ENCODE measurements at places on chromosomes 11 and 22.

GRCh38 chr22:42344361-42344905 is 74.0 kb upstream of the TCF20 start:
- no peak for DNase-seq

DNA sequence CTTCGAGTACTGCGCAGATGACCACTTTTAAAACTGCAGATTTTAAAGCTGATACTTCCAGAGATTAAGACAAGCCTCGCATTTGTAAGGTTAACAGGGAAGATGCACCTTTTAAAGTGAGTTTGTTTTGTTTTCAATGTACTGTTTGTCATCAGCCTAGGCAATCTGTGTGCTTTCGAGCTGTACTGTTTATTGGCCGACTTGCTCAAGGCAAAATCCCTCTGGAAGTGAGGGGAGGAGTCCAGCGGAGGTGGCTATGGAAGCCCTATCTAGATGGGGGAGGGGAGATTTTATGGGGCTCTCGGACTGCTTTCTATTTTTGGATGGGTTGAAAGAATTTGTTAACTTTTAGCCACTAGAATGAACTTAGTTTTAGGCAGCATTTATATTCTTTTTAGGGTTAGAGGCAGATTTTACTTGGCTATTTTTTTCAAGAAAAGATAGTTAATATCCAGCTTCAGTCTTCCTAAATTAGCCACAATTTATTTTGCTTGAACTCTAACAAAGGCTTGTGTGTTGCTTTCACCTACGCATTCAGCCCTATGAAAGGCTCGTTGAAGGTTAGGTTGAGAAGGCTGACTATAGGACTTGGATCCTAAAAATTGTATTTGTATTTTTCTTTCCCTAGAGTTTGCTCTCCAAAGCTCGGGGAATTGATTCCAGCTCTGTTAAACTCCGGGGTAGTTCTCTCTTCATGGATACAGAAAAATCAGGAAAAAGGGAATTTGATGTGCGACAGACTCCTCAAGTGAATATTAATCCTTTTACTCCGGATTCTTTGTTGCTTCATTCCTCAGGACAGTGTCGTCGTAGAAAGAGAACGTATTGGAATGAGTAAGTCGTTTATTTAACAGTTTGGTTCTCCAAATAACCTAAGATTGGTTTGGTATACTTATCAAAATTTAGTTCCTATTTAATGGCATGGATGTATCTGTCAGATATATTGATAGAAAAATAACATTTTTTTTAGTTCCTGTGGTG is 2.1 kb downstream of the WEE1 start:
- DNase-seq, result no peak

GRCh38 chr11:74550991-74551753 is 41.2 kb upstream of the POLD3 start:
- DNase-seq, result no peak

GRCh38 chr11:125306476-125306875 is 141.9 kb downstream of the PKNOX2 start:
- DNase-seq, result no peak

- DNase-seq, result peak; percentile 11
Measured at GRCh38 chr22:38413085-38414008, 41.7 kb downstream of the KCNJ4 start.

DNA sequence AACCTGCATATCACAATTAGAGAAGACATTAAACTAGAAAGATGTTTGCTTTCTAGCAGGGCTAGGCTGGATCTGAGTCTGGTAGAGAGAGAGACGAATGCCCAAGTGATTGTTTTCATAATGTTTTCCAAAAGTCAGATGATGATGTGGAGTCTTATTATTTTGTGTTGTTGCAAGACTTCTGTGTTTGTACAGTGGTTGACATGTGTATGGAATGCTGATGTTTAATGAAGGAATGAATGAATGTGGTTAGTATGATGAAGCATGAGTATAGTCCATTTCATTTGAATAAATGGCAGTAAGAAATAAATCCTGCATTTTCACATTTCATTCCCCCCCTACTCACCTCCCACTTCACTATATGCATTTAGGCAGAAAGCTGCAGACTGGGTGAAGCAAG is 69.6 kb downstream of the PPP2R1B start:
- DNase-seq, result no peak

DNA sequence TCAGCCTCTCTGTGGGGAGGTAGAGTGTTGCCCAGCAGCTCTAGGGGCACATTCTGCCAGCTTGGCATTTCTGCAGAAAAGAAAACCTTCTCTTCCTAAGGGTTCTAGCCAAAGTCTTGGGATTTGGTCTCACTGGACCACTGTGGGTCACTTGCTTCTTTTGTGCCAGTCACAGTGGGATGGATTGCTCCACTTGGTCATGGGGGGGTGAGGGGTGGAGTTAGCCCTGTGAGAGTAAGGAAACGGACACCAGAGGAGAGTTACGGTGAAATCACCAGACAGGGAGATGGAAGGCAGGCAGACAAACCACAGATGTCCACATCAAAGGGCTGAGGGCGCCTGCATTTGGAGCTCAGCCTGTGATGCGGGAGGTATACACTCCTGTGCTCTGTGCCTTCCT is 10.8 kb downstream of the SGSM1 start:
- no peak for DNase-seq

- DNase-seq, result no peak
Measured at GRCh38 chr11:23540101-23540561, 679.9 kb upstream of the CCDC179 start.

GRCh38 chr22:27895600-27895999 is 23.5 kb downstream of the PITPNB start:
- no peak for DNase-seq

GRCh38 chr11:121487191-121487590 is 34.4 kb upstream of the SORL1-AS1 start:
- DNase-seq, result no peak

- no peak for DNase-seq
Measured at GRCh38 chr22:22759371-22759770, 115.0 kb downstream of the GGTLC2 start.

DNA sequence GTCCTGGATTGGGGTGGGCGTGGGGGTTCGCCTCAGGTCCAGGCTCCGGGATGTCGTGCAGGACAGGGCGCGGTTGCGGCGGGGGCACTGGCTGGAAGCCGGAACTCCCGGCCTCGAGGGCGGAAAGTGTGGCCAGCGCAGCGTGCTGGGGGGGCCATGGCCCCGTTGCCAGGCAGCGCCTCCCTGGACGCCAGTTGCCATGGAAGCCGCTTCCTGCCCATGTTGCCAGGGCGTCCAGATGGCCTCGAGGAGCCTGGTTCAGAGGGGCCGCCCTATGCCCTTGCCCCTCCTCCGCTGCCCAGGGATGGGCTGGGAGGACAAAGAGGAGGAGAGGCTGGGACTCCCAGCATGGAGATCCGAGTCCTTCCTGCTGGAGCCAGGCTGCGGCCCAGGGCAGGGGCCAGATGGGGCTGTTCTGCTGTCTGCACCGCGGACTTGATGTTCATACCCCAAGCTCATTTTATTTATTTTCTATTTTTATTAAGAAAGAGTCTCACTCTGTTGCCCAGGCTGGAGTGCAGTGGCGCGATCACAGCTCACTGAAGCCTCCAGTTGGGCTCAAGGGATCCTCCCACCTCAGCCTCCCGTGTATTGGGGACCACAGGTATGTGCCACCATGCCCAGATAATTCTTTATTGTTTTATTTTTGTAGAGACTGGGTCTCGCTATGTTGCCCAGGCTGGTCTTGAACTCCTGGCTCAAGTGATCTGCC is 4.6 kb upstream of the CCDC188 start:
- DNase-seq, result no peak

- no peak for DNase-seq
Measured at GRCh38 chr22:24806663-24807001, 621 bp downstream of the SGSM1 start.

DNA sequence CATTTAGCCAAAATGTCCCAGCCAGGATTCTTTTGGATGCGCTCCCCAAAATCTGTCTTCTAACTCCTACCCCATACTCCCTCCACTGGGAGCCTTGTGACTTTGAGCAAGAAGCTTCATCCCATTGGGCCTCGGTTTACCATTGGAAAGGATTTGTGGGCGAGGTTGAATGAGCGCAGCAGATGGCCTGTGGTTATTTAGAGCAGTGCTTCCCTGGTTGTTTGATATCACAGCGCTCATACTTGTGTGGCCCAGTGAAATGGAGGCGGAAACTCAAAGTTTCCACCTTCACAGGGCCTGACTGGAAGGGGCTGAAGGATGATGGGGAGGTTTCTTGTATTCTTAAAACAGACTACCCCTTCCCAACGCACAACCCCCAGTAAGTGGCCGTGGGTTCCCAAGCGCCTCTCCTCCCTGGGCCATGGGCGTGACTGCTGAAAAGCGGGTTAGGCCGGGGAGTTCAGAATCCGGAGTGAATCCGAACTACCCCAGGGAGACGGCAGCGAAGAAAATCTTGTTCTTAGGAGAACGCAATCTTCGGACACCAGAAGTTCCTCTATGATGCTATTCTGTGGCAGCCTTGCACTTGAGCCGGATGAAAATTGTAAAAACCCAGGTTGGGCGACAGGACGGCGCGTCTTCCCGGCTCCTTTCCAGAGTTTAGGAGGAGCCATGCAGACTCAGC is 1.2 kb upstream of the ATF4 start:
- DNase-seq, result no peak

DNA sequence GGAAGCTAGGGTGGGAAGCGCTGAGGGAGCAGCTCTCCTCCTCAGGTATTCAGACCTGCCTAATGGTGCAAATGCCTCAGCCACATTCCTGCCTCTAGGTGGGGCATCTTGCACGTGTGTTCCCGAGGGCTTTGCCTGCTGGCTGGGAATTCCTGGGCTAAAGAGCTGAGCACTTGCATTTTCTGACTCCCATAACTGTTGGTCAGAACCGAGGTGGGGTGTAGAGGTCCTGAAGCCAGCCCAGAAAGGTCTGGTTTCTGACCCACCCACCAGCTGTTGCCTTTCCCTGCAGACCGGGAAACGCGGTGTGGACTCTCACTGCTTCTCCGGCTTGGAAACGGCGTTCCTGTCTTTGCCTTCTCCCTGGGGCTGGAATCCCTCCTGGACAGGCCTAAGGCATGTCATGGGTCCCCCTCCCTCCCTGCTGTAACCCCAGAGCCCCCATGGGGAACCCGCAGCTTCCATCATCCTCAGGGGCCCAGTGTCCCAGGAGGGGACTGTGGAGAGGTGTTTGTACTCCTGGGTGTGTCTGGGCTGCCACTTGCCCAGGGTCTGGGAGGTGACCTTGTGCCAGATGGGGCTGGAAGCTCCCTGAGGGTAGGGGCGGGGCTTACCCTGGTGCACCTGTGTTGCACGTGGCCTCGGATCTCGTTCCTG is 24.0 kb upstream of the SMIM38 start:
- no peak for DNase-seq

DNA sequence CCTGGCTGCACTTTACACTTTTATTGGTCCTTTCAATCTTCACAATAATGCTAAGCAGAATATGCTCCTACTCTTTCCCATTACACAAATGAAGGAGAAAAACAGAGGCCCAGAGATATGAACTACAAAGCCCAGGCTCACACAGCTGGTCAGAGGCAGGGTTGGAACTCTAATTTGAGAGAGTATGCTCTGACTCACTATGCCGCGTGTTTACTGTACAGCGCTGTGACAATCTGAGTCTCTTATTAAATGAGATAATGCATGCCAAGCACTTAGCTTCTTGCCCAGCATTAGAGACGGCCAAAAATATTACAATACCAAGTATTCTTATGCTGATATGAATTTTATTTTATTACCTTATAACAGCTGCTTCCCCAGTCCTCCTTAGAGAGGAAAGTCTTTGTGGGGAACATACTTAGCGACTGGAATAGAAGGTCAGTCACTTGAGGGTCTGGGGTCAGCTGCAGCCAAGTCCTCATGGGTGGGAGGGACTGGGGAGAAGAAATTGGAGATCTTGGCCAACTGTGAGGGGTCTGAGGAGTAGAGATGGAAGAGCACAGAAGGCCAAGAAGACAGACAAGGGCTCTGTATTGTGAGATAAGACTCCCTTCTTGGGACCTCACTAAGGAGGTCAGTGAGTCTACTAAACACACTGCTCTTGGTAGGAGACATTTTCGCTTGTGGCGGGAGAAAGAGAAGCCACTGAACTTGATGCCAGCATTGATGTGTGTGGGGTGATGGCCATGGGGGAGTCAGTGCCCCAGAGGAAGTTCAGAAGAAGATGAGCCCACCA is 150.8 kb upstream of the TIMP3 start:
- no peak for DNase-seq

GRCh38 chr22:39361496-39361895 is 11.7 kb downstream of the SYNGR1 start:
- DNase-seq, result no peak

DNA sequence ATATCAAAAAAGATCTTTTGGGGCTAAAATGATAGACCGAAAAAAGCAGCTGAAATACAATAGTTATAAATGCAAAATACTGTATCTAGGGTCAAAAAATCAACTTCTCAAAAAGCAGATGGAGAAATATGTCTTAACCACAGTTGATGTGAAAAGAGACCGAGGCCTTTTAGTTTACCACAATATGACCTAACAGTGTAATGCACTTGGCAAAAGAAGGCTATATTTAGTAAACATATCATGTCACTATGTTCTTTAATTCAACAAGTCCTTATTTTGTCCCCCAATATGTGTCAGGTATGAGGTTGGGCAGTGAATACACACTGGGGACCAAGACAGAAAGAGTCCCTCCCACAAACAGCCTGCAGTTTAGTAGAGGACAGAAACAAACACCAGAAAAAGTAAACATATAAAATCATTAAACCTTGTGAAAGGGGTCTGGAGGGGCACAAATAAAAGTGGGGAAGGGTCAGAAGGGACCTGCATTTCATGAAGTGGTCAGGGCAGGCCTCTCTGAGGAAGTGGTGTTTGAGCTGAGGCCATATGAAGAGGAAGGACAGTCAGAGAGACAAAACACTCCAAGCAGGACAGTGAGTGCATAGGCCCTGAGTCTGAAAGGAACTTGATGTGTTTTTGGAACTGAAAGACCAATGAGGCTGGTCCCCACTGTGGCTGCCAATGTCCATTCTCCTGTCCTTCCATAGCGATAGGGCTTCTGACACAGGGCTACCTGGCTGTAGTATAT is 53.4 kb downstream of the LIF start:
- no peak for DNase-seq

GRCh38 chr11:27254744-27255446 is 108.1 kb downstream of the CCDC34 start:
- no peak for DNase-seq

DNA sequence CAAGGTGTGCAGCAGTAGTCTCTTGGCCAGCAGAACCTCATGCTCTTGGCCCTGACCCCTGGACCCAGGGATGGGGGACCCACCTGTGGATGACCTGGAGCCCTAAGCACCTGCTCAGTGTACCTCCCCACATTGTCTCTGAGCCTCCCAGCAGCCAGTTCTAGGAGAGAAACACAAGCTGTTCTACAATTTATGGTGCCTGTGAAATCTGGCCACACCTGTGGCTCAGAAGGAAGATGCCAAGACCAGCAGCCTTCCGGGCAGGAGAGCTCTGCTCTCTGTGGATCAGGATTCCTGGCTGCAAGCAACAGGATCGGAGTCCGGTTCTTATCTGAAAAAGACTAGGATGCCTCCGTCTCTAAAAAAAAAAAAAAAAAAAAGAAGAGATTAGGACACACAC is 103.6 kb upstream of the ANO1 start:
- no peak for DNase-seq

- DNase-seq, result no peak
Measured at GRCh38 chr11:114392735-114393667, 7.3 kb downstream of the C11orf71 start.
